ENCODE measurements at places on chromosomes 4 and X.

GRCh38 chrX:120450163-120450562 is 18.9 kb downstream of the LAMP2 start:
- no peak for DNase-seq

GRCh38 chr4:181685911-181686310 is 557.3 kb upstream of the TENM3 start:
- peak; percentile 64 for DNase-seq

DNA sequence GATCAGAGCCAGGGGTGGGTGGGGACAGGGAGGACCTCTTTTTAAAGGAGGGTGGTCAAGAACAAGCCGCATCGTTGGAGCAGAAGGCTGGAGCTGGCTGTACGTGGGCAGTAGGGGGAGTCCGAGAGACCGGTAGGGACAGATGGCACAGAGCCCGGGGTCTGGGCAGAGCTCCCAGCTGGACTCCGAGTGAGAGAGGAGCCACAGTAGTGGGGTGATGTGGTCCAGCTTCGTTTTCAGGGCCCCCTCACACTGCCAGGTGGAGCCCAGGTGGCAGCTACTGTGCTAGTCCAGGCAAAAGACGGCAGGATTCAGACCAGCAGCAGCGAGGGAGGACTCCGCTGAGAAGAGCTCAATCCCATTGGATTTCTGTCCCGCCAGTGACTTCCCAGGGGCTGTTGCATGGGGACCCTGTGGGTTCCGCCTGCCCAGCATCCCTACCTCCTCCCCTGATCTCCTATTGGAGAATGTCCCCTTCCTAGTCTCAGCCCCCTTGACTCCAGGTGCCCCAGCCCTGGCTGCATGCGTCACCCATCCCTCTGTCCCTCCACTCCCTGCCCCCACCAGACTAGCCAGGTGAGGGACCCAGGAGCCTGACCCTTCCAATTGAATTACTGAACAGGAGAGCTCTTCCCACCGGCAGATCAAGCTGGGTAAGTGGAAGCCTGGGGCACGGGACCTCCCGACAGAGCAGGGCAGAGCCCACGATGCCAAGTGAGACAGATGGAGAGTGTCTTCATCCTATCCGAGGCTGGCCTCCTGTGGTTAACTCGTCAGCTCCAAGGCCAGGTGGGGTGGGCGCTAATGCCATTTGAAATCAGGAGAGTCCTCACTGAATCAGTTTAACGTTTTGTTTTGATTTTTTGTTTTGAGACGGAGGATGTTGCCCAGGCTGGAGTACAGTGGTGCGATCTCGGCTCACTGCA is 2.9 kb downstream of the ARHGAP4 start:
- DNase-seq, result peak; percentile 35

GRCh38 chrX:15298201-15298600 is 17.2 kb downstream of the ASB11 start:
- DNase-seq, result no peak

DNA sequence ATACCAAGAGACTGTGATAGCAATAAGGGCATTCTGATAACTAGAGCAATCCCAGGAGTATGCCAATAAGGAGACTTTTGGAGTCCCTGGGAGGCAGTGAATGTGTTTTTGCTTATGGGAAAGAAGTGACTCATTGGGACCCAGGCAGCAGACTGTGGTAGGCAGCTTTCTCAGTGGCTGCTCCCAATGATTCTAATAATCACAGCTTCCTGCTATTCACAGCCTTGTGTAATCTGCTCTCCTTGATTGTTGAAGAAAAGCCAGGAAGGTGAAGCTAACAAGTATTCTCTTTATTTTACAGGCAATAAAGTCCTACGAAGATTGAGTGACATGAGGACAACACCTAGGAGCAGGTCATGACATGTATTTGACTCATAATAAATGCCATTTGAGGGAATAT is 70.3 kb upstream of the DDX60 start:
- peak; percentile 24 for DNase-seq

DNA sequence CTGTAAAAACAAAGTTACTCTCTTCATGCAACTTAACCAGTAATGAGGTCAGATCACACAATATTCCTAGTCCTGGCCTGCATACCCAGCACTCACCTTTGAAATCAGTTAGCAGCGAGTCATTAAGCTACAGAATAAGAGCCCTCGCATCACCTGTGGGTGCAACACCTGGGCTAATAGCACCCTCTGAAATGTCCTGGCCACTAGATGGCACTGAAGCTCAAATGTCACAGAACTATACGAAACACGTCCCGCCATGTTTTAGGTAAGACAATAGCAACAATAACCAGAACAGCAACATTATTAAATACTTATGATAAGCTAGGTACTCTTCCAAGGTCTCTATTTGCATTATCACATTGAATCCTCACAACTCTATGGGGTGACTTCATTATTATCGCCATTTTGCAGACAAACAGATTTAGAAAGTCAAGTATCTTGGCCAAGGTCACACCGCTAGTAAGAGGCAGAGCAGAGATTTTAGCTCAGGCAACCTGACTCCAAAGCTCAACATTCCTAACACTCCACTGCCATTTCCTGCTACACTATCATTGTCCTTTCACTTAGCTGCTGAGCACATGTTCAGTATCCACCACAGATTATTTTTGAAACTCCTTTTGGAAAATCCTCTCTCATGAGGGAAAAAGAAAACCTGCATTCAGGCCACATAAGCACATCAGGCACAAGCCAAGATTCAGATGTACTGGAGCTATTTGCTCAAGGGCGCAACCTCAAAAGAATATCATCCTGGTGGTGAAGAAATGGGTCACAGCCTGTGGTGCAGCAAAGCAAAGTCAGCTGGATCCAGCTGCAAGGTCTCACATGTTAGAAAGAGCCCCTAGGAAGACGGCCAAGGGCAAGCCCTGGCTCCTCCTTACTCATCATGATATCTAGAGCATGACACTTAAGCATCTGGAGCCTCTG is 59.5 kb upstream of the KDR start:
- no peak for DNase-seq

DNA sequence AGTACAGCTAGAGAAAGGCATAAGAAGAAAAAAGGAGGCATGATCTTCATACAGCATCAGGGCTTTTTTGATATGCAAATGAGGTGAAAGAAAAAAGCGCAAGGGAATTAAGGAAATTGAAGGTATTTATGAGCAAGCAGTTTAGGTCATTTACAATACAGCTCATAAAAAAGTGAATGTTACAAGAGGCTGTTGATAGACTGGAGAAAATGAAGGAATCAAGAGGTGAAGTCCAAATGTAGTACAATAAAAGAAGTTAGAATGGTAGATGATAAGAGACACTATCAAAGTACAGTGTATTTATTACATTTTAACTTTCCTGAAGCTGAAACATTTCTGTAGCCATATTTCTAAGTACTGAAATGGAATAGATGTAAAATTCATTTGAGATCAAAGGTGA is 1349.5 kb downstream of the ADGRL3 start:
- DNase-seq, result no peak
